ENCODE measurements at places on chromosomes 7 and 10.

- DNase-seq: peak; percentile 63
Measured at GRCh38 chr7:47493976-47494911, 87.7 kb downstream of the TNS3 start.

DNA sequence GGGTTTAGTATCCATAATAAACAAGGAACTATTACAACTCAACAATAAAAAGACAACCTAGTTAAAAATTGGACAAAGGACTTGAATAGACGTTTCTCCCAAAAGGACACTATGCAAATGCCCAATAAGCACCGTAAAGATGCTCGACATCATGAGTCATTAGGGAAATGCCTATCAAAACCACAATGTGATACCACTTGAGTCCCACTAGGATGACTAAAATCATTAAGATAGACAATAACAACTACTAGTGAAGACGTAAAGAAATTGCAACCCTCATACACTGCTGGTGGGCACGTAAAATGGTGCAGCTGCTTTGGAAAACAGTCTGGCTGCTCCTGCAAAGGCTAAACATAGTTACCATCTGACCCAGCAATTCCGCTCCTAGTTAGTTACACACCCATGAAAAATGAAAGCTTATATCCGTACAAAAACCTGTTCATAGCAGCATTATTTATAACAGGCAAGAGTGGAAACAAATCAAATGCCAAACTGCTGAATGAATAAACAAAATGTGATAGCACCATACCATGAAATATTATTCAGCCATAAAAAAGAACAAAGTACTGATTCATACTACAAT lies 17.3 kb downstream of the CCDC3 start:
- DNase-seq: no peak

DNA sequence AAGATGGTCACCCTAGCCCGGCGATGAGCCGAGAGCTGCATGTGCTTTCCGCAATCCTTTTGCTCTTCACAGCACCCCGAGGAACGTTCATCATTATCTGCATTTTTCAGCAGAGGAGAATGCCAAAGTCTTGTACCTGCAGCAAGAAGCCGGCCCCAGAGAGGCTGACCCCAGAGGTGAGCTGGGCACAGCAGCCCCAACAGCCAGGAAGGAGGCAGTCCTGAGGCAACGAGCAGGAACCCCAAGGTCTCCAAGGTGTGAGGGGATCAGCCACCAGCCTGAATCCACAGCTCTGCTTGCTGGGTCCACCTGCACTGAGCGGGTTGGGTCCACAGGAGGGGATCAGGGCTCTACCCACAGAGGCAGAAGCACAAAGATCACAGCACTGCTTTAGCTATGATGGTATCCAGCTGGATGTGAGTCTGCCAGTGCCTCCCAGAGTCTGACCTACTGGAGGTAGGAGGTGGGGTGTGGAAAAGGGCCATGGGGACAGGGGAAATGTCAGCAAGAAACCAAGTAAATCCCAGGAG lies 16.8 kb upstream of the GDF10 start:
- DNase-seq: no peak

- DNase-seq: no peak
Measured at GRCh38 chr10:99457813-99458212, 27.4 kb upstream of the GOT1 start.

DNA sequence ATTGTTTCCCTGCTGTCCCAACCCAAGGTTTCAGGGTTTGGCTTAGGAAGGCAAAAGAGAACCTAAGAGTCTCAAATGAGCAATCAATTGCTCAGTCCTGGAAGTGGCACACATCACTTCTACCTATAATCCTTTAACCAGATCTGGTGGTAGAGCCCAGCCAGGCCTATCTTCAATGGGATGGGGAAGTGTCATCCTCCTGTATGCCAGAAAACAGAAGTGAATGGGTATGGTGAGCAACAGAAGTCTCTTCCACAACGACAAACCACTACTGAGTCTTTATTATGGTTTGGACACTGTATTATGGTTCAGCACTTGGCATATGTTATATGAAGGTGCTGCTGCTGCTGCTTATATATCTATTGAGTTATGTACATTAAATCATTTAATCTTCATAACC lies 3.0 kb upstream of the AKR1B1 start:
- DNase-seq: no peak

DNA sequence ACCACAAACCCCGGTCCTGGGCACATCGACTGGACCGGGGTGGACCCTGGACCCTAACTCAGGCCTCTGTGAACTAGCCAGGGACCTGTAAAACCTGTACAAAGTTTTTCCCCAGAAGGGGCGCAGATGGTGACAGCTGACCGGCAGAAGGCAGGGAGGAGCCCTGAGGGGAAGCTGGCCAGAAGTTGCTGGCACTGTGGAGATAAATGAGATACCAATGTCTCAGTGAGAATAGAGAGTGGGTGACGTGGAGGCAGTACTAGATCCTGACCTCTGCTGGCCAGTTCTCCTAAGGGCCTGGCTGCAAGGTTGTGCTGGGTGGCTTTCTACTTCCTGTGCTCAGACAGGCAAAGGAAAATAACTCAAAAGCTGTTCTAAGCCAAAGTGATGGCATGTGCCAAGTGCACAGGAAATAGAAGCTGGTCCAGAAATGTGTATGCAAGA lies 10.6 kb upstream of the TSPAN14 start:
- peak; percentile 63 for DNase-seq
